ENCODE measurements at places on chromosomes 6 and 20.

GRCh38 chr6:63295553-63296194 is 24.1 kb downstream of the LGSN start:
- DNase-seq, result no peak

GRCh38 chr20:41380551-41381193 is 14.1 kb upstream of the EMILIN3 start:
- DNase-seq, result no peak

DNA sequence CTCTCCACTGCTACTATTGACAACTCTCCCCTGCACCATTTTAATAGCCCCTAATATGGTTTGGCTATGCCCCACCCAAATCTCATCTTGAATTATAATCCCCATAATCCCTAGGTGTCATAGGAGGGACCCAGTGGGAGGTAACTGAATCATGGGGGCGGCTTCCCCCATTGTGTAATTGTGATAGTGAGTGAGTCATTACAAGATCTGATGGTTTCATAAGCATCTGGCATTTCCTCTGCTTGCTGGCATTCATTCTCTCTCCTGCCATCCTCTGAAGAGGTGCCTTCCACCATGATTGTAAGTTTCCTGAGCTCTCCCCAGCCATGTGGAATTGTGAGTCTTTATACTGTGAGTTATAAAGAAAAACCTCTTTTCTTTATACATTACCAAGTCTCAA is 74.1 kb upstream of the TCF21 start:
- DNase-seq, result no peak

DNA sequence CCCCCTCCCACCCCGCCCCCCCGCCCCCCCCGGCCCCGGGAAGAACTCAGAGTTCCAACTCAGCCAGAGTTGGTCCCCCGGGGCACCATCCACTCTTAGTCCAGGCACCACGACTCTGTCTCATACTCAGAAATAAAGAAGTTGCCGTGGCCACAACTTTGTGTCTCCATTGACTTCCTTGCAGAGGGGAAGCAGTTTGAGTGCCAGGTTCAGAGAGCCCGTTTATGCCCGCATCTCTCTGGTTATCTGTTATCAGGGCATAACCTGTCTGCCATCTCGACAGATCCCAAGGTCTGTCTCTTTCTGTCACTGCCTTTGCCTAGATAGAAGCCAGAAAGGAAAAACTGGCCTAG is 605 bp downstream of the CDC5L start:
- DNase-seq, result peak; percentile 27

- DNase-seq, result no peak
These were observed 89.7 kb upstream of the GCM1 start for GRCh38 chr6:53238311-53238710.

- DNase-seq, result no peak
These were observed 142.0 kb upstream of the ZNF217 start for GRCh38 chr20:53735536-53736050.

DNA sequence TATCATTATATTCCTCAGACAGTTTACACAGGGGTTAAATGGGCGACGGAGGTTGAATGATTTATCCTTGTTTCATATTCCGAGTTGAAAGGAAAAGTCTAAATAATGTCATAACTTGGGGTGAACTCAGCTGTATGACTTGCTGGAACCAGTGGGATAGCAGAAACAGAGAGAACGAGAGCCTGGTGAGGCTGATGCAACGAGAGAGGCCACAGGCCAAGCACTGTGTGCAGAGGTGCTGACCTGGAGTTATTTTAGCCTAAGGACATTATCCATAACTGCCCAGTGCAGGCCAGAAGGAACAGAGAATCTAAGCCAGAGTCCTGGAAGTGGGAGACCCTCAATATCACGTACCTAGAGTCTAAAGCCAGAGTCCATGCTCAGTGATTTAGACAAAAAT is 394.9 kb downstream of the MAFB start:
- DNase-seq, result no peak

- DNase-seq, result no peak
These were observed 6.5 kb upstream of the USP45 start for GRCh38 chr6:99521633-99522151.

DNA sequence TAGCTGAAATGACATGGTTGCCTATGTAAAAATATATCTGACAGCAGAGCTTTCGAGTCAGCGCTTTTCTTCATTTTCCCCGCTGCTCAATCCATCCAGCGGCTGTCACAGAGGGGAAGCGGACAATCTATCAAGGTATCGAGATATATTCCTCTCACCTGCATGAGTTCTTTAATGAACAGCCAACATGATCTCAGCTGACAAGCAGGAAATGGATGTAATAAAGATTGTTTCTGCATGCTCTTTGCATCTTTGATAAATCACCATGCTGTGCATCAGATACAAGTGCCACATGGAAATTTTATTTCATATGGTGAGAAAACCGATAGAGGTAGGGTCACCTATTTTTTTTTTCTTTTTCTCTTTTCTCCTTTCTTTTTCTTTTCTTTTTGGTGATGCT is 602.3 kb upstream of the MMS22L start:
- DNase-seq, result no peak

DNA sequence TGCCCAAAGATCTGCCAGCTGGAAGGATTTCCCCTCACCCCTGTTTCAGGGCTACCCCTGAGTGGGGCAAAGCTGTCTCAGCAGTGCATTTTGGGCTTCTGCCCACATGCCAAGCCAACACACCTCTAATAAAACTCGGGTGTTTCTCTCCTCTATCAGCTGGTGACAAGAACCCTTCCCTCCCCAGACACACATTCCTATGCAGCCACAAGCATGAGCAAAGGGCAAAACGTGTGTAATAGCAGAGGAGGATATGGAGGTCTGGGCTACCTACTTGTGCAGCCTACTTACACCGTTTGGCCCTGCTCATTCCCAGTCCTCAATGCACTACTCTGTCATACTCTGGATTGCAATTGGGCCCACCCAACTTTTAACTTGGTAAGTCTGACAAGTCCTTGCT is 101.3 kb downstream of the IYD start:
- no peak for DNase-seq

- DNase-seq, result peak; percentile 47
These were observed 16.0 kb downstream of the SLA2 start for GRCh38 chr20:36629719-36630681.

GRCh38 chr6:121426686-121427085 is 8.8 kb upstream of the GJA1 start:
- DNase-seq, result no peak

- no peak for DNase-seq
These were observed 233.8 kb downstream of the ARHGAP18 start for GRCh38 chr6:129476248-129476564.

GRCh38 chr6:147849401-147850330 is 341.2 kb downstream of the SAMD5 start:
- DNase-seq, result no peak

- no peak for DNase-seq
These were observed 179.4 kb downstream of the ERMARD start for GRCh38 chr6:169930799-169931198.

GRCh38 chr6:167093406-167093921 is 29.4 kb upstream of the CCR6 start:
- DNase-seq, result no peak

DNA sequence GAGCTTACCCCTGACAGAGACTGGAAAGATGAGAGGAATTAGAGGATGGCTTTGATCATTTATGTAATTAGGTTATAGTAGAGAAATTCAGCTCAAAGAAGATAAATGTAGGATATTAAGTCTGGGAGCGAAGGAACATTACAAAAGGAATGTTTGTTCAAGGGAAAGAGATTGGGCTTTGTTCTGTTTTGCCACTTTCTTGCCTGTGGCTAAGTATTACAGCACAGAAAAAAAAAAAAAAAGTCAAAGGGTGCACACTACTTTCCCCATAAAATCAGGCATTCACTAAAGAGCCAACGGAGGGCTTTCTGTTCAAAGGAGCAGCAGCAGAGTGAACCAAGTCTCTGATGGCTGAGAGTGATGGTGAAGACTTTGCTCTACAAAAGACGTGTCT is 5.0 kb upstream of the HDDC2 start:
- no peak for DNase-seq

GRCh38 chr6:72643214-72643613 is 21.4 kb downstream of the KCNQ5 start:
- no peak for DNase-seq

DNA sequence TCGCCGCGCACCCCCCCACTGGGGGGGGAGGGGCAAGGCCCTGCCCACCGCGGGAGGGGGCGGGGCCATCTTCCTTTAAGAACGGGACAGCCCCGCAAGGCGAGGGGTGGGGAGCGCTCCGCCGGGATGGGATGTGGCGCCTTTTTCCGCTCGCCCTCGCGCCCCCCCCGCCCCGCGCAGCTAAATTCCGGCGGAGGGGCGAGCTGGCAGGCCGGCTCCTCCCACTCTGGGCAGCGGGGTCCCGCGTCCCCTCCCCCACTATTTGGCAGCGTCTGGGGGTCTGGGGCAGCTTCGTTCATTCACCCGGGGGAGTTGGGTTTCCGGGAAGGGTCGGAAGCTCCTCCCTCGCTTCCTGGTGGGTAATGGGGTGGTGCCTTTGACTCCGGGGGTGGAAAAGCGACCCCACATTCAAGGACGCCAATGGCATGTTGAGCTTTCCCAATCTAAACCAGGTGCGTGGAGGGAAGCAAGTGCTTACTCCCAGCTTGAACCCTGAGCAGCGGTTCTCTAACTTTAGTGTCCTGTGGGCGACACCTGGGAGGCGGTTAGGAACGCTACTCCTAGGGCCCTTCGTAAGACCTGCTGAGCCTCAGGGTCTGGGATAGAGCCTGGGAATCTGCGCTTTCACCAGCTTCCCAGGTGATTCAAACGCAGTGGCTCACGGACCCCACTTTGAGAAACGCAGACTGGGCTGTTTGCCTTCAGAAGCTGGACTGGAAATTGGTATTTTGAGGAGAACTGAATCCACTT is 927 bp downstream of the ASXL1 start:
- DNase-seq, result peak; percentile 68

- no peak for DNase-seq
These were observed 30.3 kb upstream of the SHLD1 start for GRCh38 chr20:5719861-5720403.
